NCI-H1092 treated with DMSO at 0.1 percent for 48 hours (cell line): ENCODE measurements at places on chromosomes 13 and 19.

DNA sequence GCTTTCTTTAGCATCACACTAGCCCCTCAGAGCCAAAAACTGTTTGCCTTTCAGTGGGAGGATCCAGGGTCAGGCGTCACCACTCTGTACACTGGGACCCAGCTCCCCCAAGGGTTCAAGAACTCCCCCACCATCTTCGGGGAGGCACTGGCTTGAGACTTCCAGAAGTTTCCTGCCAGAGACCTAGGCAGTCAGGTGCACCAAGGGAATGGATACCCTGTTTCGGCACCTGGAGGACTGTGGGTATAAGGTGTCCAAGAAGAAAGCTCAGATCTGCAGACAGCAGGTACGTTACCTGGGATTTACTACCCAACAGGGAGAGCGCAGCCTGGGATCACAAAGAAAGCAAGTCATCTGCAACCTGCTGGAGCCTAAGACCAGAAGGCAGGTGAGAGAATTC, 603.0 kb downstream of the UQCRFS1 start:
- DNase-seq, result no peak

DNA sequence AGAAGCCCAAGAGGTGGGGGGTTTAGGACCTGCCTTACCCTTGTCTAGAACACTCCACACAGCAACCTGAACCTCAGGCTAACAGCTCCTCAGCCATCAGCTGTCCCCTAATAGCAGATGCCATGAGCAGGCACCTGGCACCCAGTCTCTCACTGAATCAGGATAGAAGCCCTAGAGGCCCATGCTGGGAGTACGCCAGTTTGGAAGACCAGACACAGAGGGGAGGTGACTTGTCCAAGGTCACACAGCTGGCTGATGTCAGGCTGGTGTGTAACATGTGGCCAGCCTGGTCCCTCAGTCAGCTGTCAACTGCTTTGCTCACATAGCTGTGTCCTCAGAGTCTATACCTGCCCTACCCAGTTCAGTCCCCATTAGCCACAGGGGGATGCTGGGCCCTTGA, 12.8 kb upstream of the SAMD1 start:
- DNase-seq, result no peak

GRCh38 chr19:13152356-13152973, 2.3 kb downstream of the IER2 start:
- DNase-seq, result no peak

DNA sequence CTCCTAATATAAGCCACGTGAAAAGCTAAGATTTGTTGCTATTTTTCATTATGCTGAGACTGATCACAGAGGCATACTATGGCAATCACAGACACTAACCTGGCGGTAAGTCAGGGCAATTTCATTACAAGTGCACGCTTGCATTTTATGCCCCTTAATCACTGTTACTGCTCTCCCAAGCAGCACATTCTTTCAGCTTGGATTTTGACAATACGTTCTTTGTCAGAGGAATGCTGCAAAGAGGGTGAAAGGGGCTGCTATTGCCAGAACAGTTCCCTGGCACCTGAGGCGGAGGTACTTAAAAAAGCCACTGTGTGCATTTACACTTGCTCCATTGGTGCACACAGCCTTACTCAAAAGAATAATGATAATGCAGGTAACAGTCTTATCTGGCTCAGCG, 346.6 kb downstream of the RFC3 start:
- DNase-seq, result no peak

DNA sequence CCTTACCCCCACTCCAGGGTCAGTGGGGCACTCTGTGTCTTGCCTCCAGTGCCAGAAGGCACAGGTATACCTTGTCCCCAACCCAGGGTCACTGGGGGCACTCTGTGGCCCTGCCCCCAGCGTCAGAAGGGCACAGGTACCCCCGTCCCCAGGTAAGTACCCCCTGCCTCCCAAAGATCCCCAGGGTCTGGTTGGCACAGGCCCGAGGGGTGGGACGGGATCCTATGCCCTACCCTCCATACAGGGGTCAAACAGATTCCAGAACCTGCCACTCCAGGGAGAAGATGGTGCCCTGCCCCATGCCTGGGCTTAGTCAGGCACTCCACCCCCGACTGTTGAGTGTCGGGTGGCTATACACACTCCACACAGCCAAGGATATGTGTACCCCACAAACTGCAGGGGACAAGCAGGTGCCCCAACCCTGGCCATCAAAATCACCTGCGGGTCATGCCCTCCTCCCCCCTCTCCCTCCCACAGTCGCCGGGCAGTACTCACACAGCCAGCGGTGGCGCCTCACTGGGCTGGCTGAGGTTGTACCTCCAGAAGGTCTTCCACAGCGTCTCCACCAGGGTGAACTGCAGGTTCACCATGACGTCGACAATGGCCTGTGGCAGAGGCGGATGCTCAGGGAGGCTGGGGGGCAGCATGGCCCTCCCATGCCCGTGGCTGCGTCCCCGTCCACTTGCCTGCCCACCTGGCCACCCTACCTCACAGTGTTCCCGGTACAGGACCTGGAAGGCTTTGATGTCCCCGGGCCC, 13.8 kb downstream of the DCAF15 start:
- no peak for DNase-seq

DNA sequence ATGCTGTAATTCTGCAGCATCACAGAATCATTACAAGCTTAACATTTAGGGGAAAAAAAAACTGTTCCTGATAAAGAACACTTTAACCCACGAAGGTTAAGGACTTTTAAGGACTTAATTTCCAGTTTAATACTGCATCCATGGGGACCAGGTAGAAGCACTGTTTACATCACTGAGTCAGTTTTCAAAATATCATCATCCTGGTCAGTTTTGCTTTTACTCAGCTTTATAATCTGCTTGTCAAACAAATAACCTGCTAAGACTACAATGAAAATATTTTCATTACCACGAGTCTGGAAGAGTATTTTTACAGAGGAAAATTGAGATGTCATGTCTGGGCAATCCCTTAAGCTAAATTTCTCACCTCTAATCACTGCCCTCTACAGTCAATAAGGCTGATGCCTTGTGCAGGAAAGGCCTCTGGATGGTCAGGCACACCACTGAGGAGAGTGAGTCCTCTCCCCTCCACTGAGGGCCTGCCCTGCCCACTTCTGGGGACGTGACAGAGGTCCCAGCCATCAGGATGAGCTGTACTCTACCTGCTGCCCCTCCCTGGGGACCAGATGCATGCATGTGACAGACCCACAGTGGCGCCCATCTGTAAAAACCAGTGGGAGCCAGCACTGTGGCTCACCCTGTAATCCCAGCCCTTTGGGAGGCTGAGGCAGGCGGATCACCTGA, 31.0 kb downstream of the FOXO1 start:
- DNase-seq, result no peak

GRCh38 chr13:102700088-102701031, 5.5 kb upstream of the METTL21C start:
- DNase-seq, result no peak

- DNase-seq, result no peak
These were observed 7.2 kb downstream of the MICU2 start for GRCh38 chr13:21596722-21597121.

DNA sequence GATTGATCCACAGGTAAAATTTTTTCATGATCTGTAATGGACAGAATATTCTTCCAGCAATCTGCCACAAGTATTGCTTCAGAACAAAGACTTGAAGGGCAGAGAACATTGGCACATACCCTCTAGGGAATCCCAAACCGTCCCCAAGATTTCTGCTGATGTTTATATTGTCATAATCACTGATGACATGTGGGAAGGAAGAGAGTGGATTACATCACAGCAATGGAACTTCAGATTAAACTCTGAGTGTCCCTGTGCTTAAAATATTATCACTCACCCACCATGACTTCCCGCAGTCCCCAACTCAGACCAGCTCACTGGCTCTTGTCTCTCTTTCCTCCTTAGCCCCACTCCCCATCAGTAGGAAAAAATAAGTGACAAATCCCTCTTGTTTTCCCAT, 8.5 kb upstream of the TPT1 start:
- no peak for DNase-seq

DNA sequence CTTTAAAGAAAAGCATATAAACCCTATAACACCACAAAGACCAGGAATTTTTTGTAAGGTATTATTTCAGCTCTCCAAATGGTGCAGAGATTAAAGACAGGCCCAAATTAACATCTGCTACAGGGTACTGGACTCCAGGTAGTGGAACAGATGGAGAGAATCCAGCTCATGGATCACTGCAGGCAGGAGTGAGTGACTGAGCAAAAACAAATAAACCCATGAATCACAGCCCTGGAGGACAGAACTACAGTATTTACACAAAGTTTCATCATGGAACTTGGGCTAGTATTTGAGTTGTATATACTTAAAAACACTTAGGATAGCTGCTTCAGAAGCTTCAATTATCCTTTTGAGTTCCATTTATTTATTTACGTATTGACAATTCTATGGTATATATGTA, 132.8 kb upstream of the SPRY2 start:
- DNase-seq, result no peak

DNA sequence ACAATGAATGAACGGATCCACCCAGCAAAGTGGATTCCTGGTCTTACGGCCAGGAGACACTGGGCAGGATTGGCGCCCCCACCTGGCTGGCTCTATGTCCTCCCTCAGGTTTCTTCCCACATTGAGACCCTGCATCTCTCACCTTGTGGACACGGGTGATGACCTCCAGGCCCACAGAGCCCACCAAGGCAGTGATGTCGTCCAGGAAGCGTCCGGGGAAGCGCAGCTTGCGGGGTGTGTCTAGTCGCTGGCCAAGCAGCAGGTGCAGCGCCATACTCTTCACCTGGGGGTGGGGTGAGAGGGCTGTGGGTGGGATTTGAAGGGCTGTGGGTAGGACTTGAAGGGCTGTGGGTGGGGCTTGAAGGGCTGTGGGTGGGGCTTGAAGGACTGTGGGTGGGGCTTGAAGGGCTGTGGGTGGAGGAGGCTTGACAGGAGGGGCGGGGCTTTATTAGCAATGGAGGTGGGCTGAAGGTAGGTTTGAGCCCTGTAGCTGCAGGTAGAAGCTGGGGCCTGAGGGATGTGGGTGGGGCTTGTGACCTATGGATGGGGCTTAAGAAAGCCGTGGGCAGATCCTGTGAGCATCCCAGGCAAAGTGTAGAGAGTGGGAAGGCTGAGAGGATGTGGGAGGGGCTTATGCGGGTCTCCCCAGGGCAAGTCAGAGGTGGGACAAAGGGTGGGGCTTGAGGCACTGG, 12.1 kb upstream of the ANGPTL8 start:
- no peak for DNase-seq

DNA sequence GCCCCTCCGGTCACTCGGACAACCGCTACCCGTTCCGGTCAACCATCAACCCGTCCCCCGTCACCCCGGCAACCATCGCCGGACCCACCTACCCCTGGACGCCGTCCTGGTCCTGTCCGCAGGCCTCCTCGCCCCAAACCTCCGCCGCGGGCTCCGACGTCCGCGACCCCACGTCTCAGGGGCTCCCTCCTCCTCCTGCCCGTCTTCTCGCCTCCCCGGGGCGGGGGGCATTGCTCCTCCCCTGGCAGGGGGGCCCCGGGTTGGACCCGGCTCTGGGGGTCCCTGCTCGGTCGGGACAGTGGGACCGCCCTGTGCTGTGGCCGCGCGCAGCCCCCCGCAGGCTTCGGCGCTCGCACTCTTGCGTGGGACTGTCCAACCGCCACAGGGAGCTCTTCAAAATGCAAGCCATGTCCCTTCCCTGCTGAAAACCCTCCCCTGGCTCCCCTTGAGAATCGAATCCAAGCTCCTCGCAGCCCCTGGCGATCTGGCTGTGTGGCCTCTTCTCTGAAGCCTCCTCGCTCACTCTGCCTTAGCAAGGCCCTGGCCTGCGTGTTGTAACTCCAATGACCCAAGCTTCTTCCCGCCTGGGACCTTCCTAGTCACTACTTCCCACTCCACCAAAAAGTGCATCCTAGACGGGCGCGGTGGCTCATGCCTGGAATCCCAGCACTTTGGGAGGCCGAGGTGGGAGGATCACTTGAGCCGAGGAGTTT, 8.4 kb downstream of the EPHX3 start:
- no peak for DNase-seq

GRCh38 chr13:110882972-110883371, 31.9 kb downstream of the ANKRD10 start:
- DNase-seq, result no peak

- no peak for DNase-seq
These were observed 1311.9 kb downstream of the UQCRFS1 start for GRCh38 chr19:27901078-27901477.

DNA sequence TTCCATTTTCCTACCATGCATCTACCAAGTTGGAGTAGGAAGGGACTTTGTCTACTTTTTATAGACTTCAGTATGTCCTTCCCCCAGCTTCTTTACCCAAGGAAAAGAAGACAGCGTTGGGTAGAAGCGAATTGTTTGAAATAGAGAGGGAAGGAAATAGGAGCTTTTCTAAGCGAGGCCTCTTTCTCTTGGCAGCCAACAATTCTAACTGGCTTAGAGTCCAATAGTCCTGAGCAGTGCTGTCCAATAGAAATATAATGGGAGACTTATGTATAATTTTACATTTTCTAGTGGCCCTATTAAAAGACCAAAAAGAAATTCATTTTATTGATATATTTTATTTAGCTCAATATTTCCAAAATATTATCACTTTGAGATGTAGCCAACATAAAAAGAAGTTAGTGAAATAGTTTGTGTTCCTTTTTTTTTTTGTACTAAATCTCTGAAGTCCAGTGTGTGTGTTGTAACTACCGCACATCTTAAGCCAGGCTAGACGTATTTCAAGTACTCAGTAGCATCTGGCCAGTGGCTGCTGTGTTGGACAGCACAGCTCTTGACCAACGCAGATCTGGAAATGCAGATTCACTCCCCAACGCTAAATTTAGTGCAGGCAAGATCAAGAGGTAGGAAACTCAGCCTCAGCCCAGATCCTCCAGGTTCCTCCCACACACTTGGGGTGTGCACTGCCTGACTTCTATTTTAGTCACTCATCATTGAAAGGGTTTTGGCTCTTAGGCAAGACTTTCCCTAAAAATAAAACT, 179.2 kb downstream of the SHISA2 start:
- no peak for DNase-seq

DNA sequence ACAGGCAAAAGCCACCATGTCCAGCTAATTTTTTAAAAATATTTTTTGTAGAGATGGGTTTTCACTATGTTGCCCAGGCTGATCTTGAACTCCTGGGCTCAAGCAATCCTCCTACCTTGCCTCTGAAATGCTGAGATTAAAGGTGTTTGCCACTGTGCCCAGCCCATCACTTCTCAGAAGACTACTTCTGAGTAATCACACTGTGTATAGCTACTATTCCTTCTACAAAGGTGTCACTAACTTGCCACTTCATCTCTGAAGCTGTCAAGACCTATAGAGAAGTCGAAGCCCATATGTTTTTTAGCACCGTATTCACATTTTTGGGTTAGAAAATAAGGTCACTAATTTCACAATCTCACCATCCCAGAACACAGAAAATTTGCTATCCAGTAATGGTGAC, 36.0 kb upstream of the FNDC3A start:
- DNase-seq, result no peak

GRCh38 chr13:98858191-98858590, 105.7 kb upstream of the SLC15A1 start:
- DNase-seq, result no peak
